ENCODE measurements at places on chromosomes 6 and 20.
A peak's percentile ranks its signal among the peaks of the same experiment; 100 is the strongest.

DNA sequence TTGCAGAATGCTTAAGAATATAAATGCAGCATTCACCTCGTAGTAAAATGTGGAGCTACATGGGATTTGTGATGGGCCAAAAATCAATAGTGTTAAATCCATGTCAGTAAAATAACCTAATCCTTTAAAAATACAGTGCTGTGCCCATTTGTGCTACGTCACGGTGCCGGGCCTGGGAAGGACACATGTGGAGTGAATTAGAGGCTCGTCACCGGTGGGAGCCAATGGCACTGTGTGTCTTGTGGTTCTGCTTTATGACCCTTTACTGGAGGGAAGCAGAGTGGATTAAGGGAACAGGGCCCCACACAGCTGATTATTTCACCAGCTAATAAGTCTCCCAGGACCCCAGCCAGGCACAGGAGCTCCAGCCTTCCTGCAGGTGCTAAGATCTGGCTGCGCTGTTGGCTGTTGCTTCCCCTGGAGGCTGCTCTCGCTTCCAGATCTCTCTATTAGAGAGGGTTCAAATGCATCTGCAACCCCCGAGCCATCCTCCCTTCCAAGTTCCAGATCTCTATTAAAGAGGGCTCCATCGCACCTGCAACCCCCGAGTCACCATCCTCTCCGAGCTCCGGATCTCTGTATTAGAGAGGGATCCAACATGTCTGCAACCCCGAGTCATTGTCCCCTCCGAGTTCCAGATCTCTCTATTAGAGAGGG, 405.8 kb downstream of the CDH4 start:
- DNase-seq: no peak

DNA sequence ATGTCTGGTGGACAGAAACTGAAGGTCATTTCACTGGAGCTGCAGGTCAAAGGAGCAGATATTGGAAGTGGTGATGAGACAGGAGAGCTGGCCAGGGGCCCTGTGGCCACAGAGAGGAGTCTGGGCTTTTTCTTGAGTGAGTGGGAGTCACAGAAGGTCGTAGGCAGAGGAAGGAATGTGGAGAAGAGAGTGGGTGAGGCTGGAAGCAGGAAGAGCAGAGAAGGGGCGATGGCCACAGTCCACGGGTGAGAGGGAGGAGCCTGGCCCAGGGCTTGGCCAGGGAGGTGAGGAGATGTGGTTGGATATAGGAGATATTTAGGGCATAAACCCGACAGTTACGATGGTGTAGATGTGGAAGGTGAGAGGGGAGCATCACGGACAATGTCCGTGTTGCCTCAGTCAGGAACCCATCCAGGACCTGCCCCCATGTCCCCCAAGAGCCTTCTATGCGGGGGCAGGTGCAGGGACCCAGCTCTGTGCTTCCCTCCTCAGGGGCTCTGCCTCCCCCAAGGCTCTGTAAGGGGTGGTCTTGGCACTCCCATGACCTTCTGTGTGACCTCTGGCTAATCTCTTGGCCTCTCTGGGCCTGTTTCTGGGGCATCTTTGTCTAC, 150.5 kb upstream of the PTPN1 start:
- DNase-seq: no peak

DNA sequence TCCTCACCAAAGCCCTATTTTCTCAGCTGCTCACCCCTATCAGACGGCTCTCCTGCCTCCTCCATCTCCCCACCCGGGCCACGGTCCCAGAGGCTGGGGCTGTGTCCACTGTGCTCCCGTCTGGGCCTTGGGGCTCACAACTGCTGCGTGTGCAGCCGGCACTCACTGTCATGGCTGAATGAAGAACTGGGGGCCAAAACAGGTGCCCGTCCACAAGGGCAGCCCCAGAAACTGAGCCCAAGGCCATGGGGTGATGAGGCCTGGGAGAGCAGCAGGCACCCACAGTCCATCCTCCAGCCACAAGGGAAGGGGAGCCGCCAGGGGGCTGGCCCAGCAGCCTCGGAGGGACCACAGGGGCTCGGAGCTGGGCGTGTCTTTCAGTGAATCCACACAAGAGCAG, 159.5 kb downstream of the DLL1 start:
- no peak for DNase-seq

GRCh38 chr20:34776177-34776576, 49.3 kb downstream of the NCOA6 start:
- no peak for DNase-seq

DNA sequence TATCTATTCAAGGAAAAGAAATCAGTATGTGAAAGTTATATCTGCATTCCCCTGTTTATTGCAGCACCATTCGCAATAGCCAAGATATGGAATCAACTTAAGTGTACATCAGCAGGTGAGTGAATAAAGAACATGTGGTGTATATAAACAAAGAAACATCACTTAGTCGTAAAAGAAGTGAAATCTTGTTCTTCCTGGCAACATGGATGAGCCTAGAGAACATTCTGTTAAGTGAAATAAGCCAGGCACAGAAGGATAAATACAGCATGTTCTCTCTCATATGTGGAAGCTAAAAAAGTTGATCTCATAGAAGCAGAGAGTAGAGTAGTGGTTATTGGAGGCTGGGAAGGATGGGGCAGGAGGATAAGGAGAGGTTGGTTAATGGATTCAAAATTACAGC, 287.9 kb upstream of the FERMT1 start:
- no peak for DNase-seq

DNA sequence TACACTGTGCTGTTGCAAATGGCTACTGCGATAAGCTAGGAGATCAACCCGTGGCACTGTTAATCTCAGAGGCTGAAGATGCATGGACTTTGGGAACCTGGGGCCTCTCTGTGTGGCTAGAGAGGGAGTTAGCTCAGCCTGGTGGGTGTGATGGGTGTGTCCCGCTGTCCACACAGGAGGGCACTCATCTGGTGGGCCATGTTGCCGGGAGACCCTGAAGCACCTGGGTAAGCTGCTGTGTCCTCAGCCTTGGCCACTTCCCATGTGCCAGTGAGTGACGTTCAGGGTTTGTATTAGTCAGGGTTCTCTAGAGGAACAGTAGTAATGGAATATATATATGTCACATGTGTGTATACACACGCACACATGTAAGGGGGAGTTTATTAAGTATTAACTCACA, 132.7 kb downstream of the ERMARD start:
- DNase-seq: no peak

- DNase-seq: no peak
Measured at GRCh38 chr6:131685266-131685780, 15.9 kb downstream of the OR2A4 start.

DNA sequence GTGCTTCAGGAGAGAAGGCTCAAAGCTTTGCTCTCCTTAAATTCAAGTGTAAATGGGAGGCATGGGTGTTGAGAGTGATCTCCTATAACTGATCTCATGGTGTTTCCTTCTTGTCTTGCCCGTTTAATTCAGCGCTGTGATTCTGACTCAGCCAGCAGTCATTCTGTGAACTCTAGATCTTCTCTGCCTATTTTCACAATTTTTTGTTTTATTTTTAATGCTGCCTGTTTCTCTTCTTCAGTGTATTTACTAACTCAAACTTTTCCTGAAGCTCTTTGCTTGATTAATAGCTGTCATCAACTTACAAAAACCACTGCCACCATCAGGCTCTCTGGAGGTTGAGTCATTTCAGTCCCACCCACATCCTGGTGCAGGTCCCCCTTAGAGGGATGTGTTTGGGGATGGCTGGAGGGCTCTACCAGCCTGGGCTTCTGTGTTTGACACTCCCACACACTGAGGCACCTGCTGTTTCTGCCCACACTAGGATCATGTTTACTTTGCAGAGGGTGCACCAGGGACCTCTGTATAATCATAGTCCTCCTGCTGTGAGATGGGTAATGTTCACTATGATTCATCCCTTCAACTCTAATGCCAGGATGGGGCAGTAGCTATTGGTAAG, 94.0 kb downstream of the SHLD1 start:
- no peak for DNase-seq

DNA sequence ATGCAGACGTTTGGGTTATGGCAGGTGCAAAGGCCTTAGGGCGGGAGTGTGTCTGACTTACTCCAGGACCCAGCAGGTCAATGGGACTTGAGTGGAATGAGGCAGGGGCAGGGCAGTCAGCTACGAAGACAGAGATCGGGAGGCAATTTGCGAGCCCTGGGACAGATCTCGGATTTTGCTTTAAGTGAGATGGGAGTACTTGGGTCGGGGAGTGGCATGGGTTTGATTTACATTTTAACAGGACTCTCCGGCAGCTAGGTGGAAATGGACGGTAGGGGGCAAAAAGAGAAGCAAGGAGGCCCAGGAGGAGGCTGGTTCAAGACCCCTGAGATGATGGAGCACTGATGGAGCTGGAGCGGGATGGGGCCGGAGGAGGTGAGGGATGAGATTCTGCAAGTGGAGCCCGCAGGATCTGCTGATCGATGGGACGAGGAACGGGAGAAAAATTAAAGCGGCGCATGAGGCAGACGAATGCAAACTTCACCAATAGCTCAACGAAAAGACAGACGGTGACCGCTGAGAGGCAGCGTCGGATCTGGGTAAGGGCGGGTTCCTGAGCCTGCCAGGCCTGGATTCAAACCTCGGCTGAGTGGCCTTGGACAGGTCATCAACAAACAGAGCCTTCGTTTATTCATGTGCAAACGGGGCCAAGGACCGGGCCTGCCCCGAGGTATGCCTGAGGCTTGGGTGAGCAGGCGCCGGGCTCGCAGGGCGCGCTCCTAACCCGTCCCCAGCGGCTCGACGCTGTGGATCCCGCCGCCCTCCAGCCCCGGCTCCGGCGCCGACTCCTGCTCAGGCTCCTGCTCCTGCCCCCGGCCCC, 756 bp upstream of the RBCK1 start:
- DNase-seq: peak; percentile 75

DNA sequence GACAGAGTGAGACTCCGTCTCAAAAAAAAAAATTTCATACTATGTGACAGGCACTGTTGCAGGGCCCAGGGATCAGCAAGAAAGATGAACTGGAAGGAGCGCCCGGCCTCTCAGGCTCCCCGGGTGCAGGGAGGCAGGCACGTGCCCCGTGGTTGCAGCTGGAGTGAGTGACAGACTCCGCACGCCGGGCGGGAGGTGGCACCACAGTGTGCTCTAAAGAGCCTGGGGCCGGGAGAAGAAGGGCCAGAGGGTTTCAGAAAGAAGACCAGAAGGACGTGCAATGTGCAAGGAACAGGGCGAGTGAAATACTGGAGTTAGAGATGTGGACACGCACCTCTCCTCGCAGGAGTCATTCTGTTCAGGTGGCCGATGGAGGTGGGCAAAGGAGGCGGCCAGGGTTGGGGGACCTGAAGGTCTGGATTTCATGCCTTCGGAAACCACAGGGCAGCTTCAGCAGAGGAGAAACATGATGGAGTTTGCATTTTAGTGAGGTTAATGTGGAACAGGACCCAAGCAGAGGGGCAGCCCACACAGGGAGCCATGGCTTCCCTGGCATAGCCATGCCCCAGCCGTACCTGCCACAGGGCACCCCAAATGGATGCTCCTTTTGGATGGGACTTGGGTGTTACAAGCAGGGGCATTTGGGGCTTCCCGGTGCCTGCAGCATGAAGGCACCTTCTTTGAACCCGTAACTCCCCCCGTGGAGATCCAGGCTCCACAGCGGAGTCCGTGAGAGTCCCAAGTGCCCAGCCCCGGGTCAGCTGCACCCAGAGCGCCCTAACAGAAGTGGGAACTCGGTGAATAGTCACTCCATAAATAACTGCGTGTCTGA, 226.2 kb downstream of the ERMARD start:
- DNase-seq: no peak

GRCh38 chr20:48380661-48381060, 447.1 kb downstream of the PREX1 start:
- no peak for DNase-seq

DNA sequence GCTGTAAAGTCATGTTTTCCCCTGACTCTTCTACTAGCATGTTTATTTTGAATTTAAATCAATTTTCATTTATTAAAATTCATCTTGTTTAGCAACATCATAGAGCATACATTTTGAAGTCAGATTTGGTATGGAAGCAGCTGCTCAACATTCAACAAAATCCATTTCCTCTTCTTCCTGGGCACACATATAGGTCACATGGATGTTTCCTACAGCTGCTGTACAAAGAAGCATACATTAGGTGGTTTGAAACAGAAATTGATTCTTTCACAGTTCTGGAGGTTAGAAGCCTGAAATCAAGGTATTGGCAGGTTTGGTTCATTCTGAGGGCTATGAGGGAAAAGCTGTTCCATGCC, 495.2 kb downstream of the RFPL4B start:
- DNase-seq: no peak

GRCh38 chr6:123550052-123550617, 86.6 kb downstream of the TRDN start:
- no peak for DNase-seq

DNA sequence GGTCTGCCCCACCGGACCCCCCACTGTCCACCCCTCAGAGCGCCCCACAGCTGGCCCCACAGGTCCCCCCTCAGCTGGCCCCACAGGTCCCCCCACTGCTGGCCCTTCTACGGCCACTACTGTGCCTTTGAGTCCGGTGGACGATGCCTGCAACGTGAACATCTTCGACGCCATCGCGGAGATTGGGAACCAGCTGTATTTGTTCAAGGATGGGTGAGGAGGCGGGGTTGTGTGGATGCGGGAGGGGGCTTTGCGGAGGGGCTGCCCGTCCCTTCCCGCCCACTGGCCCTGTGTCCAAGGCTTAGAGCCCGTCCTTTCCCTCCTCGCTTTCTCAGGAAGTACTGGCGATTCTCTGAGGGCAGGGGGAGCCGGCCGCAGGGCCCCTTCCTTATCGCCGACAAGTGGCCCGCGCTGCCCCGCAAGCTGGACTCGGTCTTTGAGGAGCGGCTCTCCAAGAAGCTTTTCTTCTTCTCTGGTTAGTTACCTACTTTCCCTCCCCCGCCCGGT, 4.7 kb downstream of the MMP9 start:
- no peak for DNase-seq

- DNase-seq: no peak
Measured at GRCh38 chr6:144195671-144196270, 45.5 kb downstream of the STX11 start.

DNA sequence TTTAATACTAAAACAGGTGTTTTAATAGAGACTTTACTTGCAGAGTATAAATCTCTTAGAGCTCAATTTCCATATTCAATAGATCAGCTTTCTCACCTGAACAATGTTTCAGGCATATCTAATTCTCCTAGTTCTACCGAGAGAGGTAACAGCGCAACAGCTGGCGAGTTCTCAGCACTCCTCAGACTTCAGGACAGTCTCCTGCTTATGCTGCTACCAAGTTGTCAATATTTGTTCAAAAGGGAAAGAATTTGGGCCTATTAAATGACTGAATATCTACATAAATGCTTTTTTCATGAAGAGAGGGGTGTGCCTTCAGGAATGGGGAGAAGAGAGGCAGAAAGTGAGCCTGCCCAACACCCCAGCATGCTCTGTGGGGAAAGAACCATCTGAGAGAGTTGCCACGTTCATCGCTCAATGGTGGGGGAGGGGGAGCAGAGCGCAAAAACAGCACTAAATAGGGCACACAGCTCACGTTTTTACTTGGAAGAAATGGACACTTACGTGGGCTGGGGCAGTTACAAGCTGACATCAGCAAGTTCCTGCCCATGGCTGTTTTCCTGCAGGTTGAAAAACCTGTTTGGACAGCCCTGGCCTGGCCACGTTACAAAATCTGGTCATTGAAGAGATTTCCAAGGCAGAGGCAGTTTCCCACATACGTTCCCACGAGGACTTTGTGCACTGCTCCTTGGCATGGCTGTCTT, 38.0 kb downstream of the EZR start:
- DNase-seq: no peak

Data from hypothalamus (tissue), 51 donors.